NAMALWA (cell line): ENCODE measurements at places on chromosomes 3 and 15.

- no peak for DNase-seq
Measured at GRCh38 chr3:177056927-177057326, 140.4 kb downstream of the TBL1XR1 start.

- DNase-seq: no peak
Measured at GRCh38 chr3:71511037-71511436, 72.5 kb downstream of the FOXP1 start.

GRCh38 chr3:16841904-16842271, 42.9 kb upstream of the PLCL2 start:
- DNase-seq: peak; percentile 77

GRCh38 chr15:23073890-23074646, 34.7 kb upstream of the TUBGCP5 start:
- no peak for DNase-seq

DNA sequence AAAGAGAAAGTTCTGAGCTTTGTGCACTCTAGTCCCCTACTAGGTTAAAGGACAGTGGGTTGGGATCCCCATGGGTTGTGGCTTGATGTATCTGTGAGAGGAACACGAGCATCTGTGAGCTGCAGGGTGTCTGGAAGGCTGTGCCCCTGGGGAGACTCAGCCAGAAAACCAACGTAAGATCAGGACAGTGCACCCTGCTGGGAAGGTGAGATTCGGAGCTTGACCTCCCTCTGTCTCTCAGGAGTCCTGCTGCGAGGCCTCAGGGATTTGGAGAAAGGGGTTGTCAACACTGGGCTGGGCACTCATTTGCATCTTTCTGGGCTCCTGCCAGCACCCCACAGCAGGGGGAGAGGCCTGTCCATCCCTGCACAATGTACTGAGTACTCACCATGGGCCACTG, 15.2 kb downstream of the ANKRD63 start:
- no peak for DNase-seq

DNA sequence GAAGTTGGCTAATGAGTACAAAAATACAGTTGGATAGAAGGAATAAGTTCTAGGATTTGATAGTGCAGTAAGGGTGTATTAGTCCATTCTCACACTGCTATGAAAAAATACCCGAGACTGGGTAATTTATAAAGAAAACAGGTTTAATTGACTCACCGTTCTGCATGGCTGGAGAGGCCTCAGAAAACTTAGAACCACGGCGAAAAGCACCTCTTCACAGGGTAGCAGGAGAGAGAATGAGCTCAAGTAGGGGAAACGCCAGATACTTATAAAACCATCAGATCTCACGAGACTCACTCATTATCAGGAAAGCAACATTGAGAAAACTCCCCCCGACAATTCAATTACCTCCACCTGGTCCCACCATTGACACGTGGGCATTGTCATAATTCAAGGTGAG, 483.3 kb downstream of the TUSC7 start:
- DNase-seq: no peak
